Fibroblast of villous mesenchyme (primary cell): ENCODE measurements at places on chromosomes 2 and 18. TPM values are rescaled to one million over a fixed set of nuclear protein-coding genes. Genes with fewer than 3 reads are reported as not detected.

The EDAR gene
- not detected in 2 replicates for total RNA-seq

The IL1R2 gene
- 0.32 TPM in 1 of 2 replicates, not detected in the other for total RNA-seq

GRCh38 chr18:37662099-37662498 lies 96.5 kb upstream of the CELF4 start:
- DNase-seq = no peak

DNA sequence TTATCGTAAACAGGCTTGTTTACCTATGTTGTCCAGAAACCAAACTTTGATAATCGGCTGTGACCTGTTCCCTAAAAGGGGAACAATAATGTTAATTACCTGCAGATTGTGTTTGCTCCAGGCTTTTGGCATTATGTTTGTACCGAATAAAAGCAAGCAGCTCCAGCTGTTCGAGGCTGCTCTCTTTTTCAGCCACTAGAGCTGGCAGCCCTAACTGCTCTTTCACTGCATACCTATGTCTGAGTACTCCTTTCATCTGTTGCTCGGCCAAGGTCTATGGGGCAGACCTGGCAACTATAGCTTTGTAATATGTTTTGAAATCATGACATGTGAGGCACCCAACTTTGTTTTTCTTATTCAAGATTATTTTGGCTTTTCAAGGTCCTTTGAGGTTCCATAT lies 77.8 kb upstream of the EHBP1 start:
- no peak for DNase-seq
